ENCODE measurements at places on chromosomes 1 and 21. TPM values are rescaled to one million over a fixed set of nuclear protein-coding genes. Genes with fewer than 3 reads are reported as not detected.

GRCh38 chr21:46455575-46456385, 2.9 kb upstream of the DIP2A start:
- peaks cover 24% of the 10 kb centered on the region for H3K4me1 ChIP-seq
- H3K27ac ChIP-seq = no peak overlapping the region
- no peak for DNase-seq
- H3K27me3 ChIP-seq = no peaks in the 10 kb centered on the region
- H3K36me3 ChIP-seq = peaks cover 5% of the 10 kb centered on the region
- H3K4me3 ChIP-seq = no peak overlapping the region

Gene GLRX2
- polyA plus RNA-seq = 21.0 TPM

DNA sequence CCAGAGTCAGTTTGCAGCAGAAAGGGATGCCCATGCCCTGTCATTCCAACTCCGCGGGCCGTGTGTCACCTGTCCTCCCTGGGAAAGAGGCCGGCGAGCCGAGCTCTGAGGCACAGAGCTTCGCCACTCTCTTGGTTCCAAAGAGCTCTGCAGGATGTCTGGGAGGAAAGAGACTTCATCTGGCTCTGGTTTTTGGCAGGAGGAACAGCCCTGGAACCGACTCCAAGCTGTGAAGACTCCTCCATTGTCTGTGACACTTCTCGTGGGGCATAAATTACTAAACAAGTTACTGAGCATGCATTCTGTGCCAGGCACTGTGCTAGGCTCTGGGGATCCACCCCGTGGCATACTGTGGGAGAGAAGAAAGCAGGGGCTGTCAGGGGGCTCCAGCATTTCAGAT, 3.9 kb upstream of the FAM151A start:
- no peak overlapping the region for H3K4me3 ChIP-seq
- H3K27ac ChIP-seq = no peak overlapping the region
- H3K36me3 ChIP-seq = no peaks in the 10 kb centered on the region
- H3K4me1 ChIP-seq = peaks cover 10% of the 10 kb centered on the region
- H3K27me3 ChIP-seq = no peaks in the 10 kb centered on the region

- H3K4me3 ChIP-seq = peak overlapping the region; percentile 69
- no peaks in the 10 kb centered on the region for H3K4me1 ChIP-seq
- H3K27ac ChIP-seq = peak overlapping the region; percentile 95
- DNase-seq = no peak
- H3K36me3 ChIP-seq = peaks cover 6% of the 10 kb centered on the region
Measured at GRCh38 chr1:181023265-181024057, 791 bp upstream of the STX6 start.

DNA sequence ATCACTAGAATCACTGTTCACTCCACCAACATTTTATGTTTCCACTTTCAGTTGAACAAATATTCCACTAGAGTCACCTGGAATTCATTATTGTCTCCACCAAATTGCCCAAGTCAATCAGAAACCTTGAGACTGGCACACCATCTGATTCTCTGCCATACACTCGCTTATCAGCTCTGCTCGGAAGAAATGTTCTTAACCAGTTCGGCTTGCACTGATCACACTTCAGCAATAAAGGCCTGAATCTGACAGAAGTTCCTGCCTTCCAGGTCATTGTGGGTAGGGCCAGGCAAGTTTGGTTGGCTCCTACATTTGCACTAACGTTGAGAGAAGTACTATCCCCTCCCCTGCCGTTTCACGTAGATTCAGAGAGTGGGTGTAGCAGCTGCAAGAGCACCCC, 10.0 kb downstream of the TPM3 start:
- peak overlapping the region; percentile 58 for H3K4me3 ChIP-seq
- no peaks in the 10 kb centered on the region for H3K27me3 ChIP-seq
- no peaks in the 10 kb centered on the region for H3K36me3 ChIP-seq
- peak overlapping the region; percentile 97 for H3K27ac ChIP-seq
